Muscle of back (tissue), 13 donors: ENCODE measurements at places on chromosomes 4 and X. TPM values are rescaled to one million over a fixed set of nuclear protein-coding genes. Genes with fewer than 3 reads are reported as not detected.

DNA sequence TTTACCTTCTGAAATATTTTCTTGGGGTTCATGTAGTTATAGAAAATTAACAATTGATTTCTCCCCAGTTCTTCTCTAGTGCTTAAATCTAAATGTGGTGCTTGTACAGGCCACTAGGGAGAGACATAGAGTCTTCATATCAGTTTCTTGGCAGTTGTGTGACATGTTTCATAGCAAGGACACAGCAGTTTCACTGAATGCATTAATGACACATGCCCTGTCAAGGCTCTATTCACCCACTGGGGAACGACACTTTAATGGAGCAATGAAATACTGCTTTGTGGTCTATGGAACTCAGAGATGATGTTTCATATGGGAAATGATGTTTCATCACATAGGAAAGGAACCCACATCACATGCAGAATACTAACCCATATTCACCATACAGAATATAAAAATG lies 2.8 kb downstream of the VEGFC start:
- DNase-seq: peak; percentile 35

DNA sequence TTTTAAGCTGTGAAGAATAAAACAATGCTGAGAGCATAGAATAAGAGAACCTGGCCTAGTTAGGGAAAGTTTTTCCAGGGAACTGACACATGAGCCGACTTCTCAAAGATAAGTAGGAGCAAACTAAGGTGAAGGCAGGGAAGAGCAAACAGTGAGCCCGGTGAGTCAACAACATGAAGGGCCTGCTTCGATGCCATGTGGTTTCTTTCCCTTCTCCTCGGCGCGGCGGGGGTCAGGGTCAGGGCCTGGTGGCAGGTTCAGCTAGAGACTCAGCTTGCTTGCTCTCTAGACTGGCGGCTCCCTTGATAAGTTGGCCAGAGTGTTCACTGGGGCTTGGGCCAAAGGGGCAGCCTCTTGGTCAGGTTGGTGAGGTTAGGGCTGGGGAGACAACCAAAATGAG lies 81.1 kb downstream of the DLG3 start:
- no peak for DNase-seq

DNA sequence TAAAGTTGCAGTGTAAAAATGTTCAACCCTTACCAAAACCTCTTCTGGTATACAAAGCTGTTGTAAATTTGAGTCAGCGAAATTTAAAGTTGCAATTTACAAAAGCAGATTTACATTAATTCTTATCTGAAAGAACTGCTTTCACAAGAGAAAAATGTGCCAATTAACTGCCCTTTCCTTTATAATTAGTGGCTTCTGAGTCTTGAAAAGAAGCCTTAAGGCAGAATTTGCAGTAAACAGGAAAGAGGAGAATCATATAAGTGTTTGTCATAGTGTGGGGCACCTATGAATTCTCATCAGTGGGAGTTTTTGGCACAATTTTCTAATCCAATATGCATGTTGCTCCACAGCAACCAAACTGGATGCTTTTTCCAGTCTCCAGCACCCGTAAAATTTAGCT lies 125.3 kb upstream of the GABRG1 start:
- no peak for DNase-seq

DNA sequence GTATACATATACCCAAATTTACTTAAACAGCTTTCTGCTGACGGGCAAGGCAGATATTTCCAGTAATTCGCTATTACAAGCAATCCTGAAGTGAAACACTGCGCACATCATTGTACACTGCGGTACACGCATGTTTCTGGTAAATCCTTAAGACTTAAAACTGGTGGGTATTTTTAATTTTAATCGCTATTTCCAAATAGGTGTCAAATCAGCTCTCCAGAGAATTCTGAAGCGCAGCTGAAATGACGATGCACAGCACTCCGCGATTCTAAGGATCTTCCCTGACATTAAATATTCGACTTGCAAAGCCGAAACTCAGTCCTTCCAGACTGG lies 361 bp downstream of the TMEM128 start:
- DNase-seq: no peak

The CLDN22 gene
- polyA plus RNA-seq: 0.23 TPM

DNA sequence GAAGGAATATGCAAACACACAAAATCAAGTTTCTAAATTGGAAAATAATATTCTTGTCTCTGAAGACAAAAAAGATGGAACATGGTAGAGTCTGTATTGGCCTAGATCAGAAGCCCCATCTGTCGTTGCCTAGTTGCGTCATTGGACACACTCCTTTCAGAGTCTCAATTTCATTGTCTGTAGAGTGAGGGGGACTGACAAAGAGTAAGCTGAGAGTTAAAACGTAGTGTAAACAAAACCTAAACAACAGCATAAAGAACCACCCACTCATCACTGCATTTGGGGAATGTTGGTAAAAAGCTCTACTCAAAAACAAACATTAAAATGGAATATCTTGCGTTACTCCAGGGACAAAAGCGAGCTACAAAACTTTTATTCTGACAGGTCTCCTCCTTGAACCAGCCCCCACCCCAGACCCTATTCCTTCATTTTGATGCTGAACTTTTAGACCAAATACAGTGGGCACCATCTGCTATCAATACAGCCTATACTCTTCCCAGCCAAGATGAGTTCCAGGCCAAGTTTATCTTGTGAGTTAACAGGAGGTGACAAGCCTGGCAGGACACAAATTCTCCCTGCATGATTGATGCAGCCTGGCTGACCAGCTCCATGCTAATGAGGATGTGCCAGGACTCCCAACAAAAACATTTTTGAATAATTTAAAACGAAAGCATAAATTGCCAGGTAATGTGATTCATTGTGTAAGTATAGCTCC lies 125.2 kb downstream of the COL25A1 start:
- no peak for DNase-seq

DNA sequence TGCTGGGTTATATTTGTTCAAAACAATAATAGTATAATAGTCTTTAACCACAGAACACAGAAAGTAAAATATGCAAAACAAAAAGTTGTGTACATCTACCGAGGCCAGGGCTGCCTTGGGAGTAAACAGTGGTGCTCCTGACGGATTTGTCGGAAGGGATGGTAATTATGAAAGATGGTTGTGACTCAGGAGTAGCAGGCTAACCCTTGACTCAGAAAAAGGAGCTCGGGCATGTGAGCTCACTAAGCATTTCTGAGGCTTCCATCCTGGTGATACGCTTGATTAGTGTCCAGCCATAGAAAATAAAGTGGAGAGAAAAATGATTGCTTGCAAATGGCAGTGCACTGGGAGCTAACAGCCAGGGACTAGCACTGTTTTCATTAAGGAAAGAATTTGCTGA lies 53.2 kb upstream of the SPANXB1 start:
- no peak for DNase-seq

DNA sequence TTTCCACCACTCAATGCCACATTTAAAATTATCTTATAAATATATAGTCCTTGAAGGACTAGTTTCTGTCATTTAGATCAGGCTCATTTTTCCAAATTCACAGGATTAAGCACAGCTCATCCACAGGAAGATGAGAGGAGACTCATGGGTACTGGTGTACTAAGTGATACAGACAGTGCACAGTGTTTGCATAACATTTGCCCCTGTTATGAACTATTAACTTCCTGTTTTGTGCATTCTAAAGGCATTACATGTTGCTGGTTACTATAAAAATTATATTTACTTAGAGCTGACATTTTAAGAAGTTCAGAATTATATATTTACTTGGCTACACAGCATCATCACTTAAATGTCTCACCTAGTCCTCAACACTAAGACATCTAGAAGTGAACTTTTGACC lies 772.0 kb downstream of the TECRL start:
- no peak for DNase-seq
